HFF-Myc (cell line): ENCODE measurements at places on chromosomes 7 and 10.

DNA sequence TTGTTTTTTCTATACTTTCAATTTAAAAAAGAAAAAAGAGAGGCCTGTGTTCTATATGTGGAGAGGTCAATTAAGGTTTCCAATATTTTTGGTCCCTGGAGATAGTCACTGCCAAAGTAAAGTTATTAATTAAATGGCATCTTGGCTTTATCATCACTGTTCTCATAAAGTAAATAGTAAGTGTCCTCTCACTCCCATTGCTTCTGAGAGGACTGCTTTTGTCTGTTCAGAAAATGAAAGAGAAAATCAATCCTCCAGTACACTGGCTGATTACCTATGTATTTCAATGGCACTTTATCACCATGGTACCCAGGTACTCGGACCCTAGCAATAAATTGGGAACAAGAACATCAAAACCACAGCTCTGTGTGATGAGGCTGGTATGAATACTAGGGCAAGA lies 94.0 kb downstream of the RNLS start:
- no peak for DNase-seq

DNA sequence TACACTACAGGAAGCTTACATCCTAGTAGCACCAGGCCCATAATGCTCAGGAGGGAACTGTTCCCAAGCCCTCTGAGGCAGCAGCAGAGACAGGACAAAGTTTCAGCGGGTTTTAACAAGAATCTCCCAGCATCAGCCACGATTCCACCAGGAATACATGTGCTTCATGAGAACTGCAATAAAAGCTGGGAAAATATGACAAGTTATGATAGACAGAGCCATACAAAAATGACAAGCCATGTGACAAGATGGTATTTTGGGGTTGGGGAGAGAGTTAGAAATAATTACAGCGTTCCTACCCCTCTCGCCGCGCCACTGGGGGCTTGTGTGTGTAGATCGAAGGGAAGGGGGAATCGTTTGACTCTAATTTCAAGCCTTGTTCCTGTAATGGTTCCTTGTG lies 112.7 kb upstream of the CTBP2 start:
- no peak for DNase-seq

DNA sequence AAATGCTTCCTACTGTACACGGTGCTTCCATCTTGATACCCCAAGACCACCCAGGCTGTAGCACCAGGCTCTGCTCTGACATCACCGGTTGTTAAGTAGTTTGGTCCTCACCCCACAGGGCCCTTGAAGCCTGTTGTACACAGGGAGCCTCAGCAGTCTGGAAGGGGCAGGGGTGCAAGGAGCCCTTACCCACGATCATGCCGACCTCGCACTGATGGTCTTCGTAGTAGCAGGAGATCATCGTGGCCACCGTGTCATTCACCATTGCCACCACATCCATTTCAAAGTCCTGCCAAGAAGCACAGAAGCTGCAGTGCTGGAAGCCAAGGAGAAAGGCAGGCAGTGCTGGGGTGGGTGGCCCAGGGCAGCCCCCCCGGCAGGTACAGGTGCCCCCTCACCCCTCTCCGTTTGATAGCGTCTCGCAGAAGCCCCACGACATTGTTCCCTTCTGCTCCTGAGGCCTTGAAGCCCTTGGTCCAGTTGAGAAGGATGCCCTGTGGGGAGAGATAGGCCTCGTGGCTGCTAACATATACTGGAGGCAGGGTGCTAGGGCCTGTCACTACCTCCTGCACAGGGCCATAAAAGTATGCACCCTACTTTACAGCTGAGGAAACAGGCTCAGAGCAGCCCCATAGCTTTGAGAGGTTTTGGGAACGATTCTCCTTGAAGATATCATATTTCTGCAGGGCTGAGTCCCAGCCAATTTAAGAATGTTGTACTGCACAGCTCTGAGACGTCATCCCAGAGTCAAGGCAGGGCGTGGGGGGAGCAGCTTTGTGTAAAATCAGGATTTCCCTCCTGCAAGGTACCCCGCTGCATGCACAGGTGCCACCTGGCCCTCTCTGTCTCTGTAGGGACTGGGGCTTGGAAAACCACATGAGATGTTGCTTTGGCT lies 8.7 kb upstream of the MYL7 start:
- DNase-seq = no peak

DNA sequence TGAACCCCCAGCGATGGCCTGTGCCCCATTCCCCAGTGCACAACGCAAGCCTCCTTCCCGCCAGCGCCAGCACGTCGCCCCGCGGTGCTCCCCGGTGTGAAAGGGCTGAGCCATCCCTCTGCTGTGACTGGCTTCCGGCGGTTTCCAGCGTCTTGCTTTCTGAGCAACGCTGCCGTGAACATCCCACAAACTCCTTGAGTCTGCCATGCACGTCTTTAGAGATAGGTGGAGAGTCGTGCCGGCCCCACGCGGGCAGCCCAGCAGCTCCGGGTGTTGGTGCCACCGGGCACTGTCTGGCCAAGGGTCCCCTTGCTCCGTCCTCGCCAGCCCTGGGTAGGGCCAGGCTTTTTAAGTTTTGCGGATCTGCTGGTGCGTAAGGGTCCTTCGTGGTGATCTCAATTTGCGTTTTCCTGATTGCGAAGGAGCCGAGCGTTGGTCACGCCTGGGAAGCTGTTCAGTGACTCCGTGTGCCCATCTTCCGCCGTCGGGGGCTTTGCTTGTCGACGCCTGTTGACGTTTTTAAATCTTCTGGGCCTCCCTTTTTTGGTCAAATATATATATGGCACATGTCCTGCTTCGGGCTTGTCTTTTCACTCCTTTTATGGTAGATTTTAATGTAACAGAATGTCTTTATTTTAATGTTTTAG lies 70.6 kb downstream of the FOXL3 start:
- no peak for DNase-seq

DNA sequence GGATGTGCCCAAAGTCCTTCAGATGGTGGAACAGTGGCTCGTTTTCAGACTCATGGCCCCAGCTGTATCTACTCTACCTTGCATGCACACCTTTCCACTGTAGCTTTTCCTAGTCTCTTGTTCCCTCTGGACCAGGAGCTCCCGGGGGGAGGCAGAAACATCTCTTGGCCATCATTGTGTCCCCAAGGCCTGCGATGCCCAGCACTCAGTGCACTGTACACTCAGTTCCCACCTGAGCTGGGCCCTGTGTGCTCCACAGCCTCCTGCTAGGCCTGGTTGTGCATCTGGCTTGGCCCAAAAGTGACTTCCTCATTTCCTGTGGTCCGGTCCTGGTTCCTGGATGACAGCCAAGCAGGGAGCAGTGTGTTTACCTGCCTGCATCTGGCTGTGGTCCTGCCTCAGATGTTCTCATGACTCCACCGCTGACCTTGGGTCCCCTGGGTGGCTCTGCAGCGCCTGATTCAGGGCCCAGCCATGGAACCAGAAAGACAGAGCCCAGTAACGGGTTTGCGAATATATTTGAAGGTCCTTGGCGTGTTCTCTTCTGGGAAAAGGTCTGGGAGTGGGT lies 9.9 kb upstream of the DOCK1 start:
- DNase-seq = no peak

DNA sequence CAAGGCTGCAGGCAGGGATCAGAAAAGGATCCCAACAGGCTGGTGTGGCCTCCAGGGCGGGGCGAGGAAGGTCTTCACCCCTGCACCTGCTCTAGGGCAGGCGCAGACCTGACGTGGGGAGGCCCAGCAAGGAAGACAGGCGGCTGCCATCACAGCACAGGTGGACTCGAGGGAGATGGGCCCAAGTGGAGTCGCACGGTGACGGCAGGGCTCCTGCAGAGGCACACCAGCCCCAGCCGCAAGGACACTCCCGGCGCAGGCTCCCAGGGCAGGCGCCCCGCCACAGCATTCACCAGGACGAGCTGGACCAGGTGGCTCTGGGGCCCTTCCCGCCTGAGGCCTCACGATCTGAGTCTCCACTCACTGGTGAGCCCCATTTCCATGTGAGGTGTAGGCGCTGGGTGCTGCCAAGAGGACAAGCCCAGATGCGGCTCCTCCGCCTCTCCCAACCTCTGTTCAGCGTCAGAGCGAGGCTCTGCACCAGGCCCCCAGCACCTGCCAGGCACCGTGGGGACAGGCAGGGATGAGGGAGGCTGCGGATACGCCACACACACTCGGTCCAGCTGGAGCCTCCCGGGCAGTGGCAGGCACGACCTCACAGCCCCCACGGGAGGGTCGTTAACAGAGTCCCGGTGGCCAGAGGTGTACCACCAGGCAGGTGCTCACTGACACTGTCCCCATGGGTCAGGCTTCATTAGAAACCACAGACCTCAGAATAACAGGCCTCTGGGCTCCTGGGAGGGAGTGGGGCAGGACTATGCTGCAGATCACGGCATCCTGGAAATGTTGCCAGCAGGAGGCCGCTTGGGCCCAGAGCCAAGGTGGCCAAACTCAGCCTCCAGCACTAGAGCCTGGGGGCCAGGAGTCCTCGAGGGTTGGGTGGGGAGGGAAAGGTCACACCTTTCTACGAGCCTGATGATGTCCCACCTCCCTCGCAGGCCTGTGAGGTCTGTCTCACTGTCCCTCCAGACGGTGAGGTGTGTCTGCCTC lies 111.6 kb downstream of the MAD1L1 start:
- no peak for DNase-seq

DNA sequence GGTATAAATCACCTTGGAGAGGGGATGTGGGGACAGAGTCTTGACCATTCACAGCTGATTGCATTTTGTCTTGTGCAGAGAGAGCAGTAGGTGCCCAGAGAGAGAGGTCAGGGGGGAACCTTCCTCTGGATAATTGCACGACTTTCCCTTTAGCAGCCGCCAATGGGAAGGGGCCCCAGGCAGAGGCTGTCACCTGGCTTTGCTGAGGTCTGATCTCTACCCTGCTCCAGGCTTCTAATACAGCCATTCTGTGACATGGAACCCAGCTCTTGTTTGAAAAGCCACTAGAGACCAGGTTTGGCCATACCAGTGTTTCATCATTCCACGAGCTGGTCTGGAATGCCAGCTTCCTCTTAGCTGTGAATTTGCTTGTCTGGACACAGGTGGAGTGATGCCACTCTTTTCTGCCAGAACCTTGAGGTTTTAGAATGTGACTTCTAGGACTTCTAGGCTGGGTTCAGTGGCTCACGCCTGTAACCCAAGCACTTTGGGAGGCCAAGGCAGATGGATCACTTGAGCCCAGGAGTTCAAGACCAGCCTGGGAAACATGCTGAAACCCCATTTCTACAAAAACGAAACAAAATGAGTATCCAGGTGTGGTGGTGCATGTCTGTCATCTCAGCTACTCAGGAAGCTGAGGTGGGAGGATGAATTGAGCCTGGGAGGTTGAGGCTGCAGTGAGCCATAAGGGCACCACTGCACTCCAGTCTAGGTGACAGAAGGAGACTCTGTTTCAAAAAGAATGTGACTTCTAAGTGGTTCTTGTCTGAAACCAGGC lies 159.9 kb downstream of the CAMK1D start:
- no peak for DNase-seq

DNA sequence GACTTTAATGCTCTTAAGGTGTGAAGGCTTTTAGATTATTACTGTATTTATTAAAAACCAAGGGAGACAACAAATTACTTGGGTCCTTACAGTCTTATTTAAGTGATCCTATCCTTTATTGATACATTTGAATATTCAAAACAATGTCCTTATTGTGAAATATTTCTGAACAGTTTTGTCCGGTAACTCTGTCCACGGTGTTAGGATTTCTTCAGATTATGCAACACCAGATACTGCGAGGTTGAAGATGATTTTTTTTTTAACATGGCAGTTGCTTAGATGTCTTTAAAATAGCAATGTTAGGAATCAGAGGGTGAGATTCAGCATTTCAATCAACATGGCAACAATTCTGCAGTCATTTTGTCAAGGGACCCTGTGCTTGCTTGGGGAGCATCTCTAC lies 176.5 kb downstream of the CSTF2T start:
- DNase-seq = no peak

- DNase-seq = no peak
Observed at GRCh38 chr10:132459301-132460003, 62.5 kb downstream of the PWWP2B start.

GRCh38 chr10:124294811-124295770 lies 123.6 kb downstream of the OAT start:
- no peak for DNase-seq

DNA sequence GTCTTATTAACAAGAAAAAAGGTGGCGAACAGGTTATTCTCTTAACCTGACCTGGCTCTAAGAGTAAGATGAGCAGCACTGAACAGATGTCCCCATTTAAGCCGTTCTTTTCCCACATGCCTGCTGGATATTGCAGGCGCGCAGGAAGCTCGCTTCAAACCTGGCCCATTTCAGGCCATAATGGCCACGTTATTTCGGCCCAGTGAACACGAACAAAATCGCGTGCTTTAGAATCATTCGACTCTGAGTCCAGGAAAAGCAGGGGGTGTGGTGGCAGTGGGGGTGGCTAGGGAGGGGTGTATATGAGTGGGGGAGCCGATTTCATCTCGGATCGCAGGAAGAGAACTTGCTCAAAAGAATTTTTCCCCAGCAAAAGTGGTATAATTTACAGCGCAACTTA lies 6.6 kb upstream of the SP8 start:
- no peak for DNase-seq

DNA sequence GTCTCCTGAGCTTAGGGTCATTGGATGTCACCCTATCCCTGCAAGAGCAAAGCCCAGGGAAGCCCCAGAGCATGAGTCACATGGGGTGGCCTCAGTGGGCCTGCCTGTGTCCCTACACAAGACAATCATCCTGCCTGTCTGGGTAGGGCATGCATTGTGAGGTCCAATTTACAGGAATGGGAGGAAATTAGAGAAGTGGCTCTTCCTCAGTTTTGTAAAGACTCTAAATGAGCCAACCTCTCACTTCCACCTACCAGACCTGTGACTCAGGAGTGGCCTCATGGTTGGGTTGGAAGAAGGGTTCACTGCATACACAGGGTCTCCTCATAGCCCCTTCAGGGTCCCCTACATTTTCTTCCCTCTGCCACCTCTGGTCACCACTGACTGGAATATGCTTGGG lies 43.6 kb upstream of the SMNDC1 start:
- no peak for DNase-seq

GRCh38 chr10:100524638-100525037 lies 5.0 kb upstream of the SEC31B start:
- no peak for DNase-seq

- no peak for DNase-seq
Observed at GRCh38 chr7:38506004-38506403, 125.2 kb downstream of the AMPH start.

DNA sequence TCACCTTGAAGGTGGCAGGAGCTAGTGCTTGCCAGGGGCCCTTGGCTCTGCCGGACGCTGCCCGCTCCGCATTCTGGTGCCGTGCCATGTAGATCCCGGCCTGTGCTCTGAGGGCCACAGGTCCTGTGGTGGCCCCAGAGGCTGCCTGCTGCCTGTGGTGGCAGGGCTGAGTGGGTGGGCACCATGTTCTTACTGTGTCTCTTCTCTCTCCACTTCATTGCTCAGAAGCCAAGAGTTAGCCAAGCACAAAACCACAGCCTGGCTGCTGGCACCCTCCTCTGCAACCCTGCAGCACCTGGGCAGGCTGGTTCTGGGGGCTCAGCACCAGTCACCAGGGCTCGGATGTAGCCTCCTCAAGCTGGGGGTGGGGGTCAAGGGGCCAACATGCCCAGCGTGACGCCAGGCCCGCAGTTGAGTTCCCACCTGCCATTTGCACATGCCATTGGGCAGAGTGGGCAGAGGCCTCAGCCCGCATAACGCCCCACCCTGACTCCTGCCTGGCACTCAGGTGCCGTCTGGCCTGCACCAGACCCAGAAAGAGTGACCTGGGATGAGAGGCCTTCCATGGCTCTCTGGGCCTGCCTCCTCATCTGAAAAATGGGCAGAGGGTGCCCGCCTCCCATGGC lies 16.3 kb downstream of the ZMIZ1 start:
- no peak for DNase-seq
